ENCODE measurements at places on chromosomes 2 and 18.

GRCh38 chr2:16624436-16624780 lies 41.2 kb downstream of the CYRIA start:
- DNase-seq: no peak

- DNase-seq: no peak
Observed at GRCh38 chr2:98026927-98027522, 31.3 kb upstream of the TMEM131 start.

- DNase-seq: no peak
Observed at GRCh38 chr18:45102126-45102525, 421.4 kb downstream of the SETBP1 start.

- DNase-seq: no peak
Observed at GRCh38 chr2:189393440-189394111, 47.7 kb upstream of the WDR75 start.

DNA sequence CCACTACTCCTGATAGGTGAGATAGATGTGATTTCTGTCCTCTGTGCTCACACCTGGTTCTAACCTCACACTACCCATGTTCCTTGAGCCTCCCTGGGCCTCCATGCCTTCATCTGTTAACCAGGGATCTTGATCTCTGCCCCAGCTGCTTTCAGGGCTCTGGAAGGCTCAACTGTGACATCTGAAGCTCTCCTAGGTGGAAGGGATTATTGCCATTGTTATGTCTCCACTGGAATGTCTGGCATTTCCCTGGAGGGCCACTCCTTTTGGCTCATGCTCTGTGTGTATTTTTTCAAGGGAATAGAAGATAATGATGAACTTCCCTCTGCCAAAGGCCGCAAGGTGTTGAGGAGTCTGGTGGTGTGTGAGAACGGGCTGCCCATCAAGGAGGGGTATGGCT lies 41.2 kb downstream of the PCARE start:
- DNase-seq: no peak

DNA sequence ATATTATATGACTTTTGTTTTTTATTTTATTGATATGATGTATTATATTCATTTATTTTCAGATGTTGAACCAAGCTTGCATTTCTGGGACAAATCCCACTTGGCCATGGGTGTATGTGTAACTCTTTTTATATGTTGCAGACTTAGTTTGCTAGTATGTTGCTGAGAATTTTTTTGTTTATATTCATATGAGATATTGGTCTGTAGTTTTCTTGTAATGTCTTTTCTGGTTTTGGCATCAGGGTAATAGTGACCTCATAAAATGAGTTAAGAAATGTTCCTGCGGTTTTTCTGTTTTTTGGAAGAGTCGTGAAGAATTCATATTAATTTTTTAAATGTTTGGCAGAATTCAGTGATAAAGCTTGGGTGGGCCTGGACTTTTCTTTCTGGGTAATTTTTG lies 88.7 kb downstream of the ASB1 start:
- no peak for DNase-seq

DNA sequence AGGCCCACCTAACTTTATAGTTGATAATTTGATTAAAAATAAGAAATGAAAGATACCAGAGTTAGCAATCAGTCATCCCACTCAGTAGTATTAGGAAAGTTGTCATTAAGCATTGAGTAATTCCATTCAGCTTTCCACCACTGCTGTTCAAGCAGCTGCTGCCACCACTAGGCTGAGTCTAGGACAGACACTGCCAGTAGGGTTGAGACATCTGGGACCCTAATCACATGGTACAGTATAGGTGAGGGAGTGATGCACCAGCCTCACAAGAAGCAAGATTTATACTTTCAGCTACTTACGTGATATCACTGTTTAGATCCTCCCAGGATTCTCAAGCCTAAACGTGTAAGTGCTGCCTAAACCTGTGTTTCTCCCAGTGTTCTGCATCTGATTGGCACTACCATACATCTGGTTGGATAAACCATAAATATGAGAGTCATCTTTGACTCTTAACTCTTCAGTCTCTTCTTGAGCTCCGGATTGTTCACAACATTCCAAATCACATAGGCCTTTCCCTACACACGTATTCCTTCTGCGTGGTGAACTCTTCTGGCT lies 3.2 kb downstream of the UBXN4 start:
- DNase-seq: peak; percentile 54

DNA sequence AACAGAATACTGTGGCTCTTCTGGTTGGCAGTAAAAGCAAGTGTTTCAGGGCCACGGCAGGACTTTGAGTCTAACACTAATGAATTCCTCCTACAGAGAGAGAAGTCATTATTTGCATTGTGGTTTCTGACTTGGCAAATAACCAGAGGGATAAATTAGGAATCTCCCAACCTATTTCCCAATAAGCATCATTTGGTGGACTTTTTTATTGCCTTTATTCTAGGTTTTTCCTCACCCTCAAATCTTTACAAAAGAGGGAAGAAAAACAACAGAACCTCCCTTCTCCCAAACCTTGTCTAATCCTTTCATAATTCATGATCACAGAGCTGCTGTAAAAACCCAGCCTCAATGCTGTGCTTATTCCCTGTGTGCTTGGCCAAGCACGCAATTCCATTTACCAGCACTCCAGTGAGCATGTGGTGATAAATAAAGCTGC lies 179.7 kb downstream of the AGPS start:
- no peak for DNase-seq

GRCh38 chr2:241641631-241642030 lies 4.1 kb downstream of the ATG4B start:
- no peak for DNase-seq

- no peak for DNase-seq
Observed at GRCh38 chr2:69694894-69695849, 46.8 kb upstream of the ANXA4 start.

GRCh38 chr18:42052122-42052708 lies 97.2 kb downstream of the PIK3C3 start:
- DNase-seq: no peak

DNA sequence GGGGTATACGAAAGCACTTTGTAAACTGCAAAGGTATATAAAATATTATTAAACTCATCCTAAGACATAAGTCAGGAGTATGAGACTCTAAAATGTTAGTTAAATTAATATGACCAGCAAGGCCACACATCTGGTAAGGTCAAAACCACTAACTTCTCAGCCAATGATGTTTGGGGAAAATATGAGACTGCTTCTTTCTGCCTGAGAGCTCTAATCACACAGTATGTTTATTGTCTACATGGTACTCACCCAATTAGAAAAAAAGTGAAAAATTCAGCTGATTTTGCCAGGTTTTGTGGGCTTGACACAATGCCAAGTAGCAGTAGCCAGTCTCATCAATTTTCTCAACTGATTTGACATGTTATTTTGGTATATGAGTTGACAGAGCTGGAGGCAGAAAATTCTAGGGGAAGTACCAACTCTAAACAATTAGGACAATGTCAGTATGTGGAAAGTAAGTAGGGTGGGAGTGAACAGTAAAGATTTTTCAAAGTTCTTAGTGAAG lies 87.3 kb downstream of the ALK start:
- no peak for DNase-seq

DNA sequence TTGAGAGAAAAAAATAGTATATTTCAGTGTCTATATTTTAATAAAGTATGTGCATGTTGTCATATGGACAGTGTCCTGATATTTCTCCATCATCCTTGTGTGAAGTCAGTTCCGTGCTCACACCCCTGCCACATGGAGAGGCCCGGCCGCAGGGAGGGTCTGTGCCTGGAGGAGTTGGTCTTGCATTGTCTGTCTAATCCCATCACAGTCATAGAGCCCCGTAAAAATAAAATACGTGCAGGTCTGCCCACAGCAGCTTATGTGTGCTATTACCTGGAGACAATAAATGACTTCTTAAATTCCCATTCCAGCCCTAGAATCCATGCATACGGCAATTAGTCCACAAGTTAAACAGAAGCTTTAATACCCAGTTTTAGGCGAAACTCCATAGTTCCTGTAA lies 20.1 kb downstream of the MAPRE2 start:
- no peak for DNase-seq

- DNase-seq: no peak
Observed at GRCh38 chr18:35810520-35810919, 162.0 kb upstream of the RMP24 start.

- peak; percentile 47 for DNase-seq
Observed at GRCh38 chr18:63339920-63340484, 20.4 kb upstream of the BCL2 start.

DNA sequence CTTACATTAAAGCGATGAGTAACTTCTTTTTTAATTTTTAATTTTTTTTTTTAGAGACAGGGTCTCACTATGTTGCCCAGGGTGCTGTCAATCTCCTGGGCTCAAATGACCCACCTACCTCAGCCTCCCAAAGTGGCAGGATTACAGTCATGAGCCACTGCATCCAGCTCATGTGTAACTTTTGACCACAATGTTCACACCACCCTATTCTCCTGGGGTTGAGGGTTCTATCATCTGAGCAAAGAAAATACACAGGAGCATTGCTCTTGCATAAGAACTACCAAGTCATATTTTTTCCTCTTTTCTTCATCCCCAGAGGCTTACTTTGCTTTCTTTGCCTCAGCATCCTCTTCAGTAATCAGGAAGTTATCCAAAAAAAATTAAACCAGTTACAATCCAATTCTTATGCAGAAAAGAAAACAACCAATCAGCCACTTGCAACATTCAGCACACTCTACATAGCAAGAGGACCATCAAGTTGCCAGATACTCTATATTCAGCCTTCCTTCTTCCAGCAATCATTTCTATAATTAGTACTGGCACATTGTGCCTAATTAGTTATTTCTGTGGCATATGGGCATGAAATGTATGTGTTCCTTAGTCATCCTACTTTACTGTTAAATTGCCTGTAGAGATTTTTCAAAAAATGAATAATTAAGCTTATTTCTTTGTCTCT lies 345.6 kb downstream of the AKAIN1 start:
- DNase-seq: no peak

DNA sequence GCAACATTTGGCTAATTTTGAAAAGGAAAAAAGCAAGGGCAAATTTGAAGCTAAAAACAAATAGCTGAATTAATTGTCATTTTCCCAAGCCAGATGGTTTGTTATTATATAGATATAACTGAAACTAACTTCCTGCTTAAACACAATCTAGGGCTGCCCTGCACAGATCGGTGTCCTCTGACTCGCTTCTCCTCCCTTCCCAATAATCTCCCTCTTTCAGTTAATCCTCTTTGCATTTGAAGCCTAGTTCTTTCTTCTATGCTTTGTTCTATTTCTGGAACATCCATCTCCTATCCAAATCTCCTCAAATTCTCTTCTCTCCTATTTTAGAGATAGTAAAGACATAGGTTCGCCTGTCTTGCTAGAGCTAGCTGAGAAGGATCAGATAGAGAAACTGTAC lies 328.1 kb downstream of the SLC8A1 start:
- no peak for DNase-seq

DNA sequence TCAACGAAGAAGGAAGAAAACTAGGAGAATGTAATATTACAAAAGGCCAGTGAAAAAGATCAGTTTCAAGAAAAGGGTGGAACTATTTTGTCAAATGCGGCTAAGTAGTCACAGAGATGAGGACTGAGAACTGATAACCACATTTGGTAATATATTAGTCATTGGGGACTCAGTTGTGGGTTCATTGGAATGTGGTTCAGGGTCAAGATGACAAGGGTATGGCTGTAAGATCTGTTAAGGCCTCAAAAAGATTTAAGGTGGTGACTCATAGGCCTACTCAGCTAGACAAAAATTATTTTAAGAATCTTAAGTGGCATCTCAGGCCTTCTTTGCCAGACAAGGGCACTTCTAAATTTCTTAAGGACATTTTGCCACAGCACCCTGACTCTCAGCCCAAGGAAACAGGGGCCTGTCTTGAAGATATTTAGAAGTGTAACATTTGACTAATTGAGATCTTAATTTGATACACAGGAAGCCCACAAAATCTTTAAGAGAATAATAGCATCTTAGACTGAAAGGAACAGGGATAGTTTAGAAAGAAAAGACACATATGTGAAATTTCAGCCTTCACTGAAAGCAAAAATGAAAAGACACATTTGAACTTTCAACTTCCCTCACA lies 81.3 kb downstream of the STRADB start:
- peak; percentile 87 for DNase-seq

GRCh38 chr2:128773641-128774319 lies 455.1 kb upstream of the HS6ST1 start:
- DNase-seq: no peak

DNA sequence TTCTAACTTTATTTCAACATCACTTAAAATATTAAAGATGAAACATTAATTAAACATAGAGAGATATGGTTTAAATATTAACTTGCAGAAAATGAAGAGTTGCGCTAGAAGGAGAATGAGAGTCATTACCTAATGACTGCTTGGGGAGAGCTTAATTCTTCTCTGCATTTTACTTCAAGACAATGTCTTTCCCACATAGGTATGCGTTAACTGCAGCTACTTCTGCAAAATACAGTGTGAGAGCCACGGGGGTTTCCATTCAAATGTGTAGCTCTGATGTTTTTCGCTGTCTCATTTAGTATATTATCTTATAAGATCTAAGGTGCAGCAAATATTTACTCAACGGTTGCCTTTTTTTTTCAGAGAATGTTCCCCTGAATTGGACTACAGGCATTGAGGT lies 126.7 kb downstream of the TMX3 start:
- no peak for DNase-seq

DNA sequence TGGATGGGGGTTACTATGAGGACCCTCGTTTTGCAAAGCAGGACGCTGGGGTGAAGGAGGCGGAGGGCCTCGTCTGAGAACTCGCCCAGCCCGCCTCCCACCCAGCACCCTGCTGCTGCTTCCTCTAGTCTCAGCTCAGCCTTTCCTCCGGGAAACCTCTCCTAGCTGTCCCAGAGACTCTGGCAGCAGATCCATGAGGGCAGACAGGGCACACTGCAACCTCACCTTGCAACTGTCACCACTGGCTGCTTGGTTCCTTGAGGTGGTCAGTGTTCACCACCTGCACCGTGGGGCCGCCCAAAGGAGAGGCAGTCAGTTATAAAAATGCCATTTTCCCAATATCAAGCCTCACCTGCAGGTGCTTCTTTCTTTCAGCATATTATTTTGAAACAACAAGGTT lies 45.6 kb downstream of the PARD6G start:
- no peak for DNase-seq

DNA sequence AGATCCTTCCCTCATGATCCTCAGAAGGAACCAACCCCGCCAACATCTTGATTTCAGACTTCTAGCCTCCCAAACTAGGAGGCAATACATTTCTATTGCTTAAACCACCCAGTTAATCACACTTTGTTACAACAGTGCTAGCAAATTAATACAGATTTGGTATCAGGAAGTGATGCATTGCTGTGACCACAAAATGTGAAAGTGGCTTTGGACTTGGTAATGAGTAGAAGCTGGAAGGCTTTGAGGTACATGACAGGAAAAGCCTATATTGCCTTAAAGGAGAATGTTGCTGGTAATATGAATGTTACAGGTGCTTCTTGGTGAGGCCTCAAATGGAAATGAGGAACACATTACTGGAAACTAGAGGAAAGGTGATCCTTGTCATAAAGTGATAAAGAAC lies 260.3 kb downstream of the SATB2 start:
- no peak for DNase-seq

- DNase-seq: peak; percentile 48
Observed at GRCh38 chr2:197212344-197213262, 98.0 kb downstream of the ANKRD44 start.

- DNase-seq: peak; percentile 24
Observed at GRCh38 chr2:44100351-44100750, 68.3 kb upstream of the PPM1B start.
